LHCN-M2 (cell line): ENCODE measurements at places on chromosomes 1 and 21. TPM values are rescaled to one million over a fixed set of nuclear protein-coding genes. Genes with fewer than 3 reads are reported as not detected.

RNF11 gene
- 99.9 and 111 TPM in 2 replicates for total RNA-seq

AMY2A gene
- total RNA-seq = not detected in 2 replicates

LDLRAD1 gene
- not detected in 2 replicates for total RNA-seq

- peak; percentile 82 for DNase-seq
Measured at GRCh38 chr1:108831225-108831624, 25.7 kb downstream of the AKNAD1 start.

GRCh38 chr1:109493227-109493626 is 667 bp upstream of the CYB561D1 start:
- no peak for DNase-seq

DNA sequence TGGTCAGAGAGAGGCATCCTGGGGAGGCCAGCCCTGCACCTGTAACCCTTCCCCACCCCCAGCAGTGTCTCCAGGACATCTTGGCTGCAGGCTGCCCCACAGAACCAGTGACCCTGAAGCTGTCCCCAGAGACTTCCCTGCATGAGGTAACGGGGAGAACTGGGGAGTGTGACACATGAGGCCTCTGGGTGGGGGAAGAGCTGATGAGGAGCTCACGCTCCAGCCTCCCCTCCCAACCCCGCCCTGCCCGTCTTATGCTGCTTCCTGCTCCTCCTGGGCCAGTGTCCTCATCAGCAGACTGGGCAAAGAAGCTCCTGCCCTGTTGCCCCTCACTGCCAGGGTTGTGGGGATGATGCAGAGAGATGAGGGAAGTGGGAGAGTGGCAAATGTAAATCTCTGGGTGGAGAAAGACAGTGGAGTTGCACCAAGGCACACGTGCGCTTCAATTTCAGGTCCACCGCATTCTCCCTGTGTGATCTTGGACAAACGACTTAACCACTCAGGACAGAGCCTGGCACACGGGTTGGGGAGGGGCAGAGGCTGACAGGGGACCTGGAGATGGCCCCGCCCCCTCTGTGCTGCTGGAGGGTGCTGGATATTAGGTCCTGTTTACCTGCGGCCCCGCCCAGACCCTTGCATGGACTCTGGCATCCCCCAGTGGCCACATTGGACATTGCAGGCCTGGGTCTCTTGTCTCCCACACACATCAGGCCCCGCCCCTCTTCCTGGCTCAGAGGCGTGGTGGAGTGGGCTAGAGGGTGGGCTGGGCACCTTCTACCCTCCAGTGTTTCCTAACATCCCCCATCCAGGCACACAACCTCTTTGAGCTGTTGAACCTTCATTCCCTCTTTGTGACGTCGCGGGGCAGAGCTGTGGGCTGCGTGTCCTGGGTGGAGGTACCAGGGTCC is 12.3 kb downstream of the CLCNKB start:
- peak; percentile 51 for DNase-seq

DNA sequence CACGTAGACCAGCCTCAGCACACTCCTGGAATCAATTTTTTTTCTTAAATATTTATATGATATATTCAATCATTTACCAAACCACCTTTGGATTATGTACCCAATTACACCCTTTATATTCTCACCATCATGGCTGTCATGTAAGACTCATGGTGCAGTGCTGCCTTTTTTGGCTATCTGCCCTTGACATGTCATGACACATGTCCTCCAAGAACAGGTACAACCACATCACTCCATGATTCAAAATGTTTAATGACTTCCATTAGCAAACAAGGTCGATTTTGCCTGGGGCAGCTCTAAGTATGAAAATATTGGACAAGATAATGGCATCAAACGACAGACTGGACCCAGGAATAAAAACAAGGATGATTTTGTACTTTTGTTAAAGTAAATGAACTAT is 861.1 kb upstream of the ADAMTS5 start:
- DNase-seq = no peak

DNA sequence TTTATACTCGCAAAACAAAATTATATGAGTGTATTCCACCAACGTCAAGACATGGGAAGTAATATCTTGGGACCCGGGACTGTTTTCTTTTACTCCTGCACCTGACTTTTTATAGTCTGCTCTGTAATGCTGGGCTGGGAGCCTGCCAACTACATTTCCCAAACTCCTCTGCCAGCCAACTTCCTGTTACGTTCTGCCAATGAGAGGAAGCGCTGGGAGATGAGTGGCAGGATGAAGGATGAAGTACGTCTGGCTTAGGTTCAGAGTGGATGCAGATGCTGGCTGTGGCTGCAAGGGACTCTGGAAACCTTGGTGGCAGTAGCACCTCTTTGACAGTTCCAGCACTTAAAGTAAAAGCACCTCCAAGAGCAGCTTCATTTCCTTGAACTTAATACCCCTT is 59.6 kb downstream of the USP24 start:
- no peak for DNase-seq

DNA sequence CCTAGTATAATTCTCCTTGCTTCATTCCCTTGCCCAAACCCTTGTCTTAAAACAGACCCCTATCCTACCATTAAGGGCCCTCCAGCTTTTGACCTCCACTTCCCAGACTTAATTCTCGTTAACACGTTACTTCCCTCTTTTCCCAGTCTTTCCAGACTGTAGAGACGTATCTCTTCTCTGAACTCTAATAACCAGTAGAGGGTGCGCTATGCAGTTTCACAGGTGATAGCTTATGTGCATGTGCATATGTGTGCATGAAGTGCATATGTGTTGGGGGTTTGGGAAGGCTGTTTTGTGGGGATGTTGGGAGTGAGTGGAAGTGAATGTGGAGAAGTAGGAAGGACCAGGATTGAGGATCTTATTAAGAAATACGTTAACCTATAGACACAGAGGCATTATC is 78.1 kb upstream of the CCDC190 start:
- no peak for DNase-seq

DNA sequence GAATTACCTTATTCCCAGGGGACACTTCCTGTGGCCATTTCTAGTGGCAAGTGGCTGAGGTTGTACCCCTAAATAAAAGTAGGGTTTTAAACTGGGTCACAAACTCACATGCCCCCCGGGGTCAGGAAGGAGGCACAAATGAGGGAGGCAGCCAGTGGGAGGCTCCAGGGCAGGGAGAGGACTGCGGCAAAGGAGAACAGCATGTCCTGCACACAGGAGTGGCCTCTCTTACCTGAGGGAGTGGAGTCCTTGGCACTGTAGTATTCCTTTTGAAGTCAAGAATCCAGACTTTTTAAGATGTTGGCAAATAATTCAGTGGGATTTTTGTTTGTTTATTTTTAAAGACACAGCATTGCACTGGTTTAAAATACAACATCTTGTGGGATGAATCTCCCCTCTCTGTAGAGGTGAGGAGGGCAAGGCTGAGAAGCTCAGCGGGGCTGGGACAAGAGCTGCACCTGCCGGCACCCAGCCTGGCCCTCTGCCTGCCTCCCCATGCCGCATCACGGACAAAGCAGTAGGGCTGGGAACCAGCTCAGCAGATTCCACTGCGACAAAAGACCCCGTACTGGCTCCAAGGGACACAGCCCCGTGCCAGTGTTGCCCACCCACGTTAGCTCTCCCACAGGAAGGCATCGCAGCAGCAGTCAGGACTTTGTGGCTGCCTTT is 22.2 kb downstream of the SPSB1 start:
- no peak for DNase-seq

- no peak for DNase-seq
Measured at GRCh38 chr1:77100875-77101274, 118.4 kb downstream of the PIGK start.

- no peak for DNase-seq
Measured at GRCh38 chr21:43278766-43279577, 110.2 kb downstream of the CRYAA start.

- no peak for DNase-seq
Measured at GRCh38 chr1:3323021-3323795, 131.3 kb upstream of the ARHGEF16 start.

- no peak for DNase-seq
Measured at GRCh38 chr1:224851848-224852261, 77.6 kb upstream of the DNAH14 start.

DNA sequence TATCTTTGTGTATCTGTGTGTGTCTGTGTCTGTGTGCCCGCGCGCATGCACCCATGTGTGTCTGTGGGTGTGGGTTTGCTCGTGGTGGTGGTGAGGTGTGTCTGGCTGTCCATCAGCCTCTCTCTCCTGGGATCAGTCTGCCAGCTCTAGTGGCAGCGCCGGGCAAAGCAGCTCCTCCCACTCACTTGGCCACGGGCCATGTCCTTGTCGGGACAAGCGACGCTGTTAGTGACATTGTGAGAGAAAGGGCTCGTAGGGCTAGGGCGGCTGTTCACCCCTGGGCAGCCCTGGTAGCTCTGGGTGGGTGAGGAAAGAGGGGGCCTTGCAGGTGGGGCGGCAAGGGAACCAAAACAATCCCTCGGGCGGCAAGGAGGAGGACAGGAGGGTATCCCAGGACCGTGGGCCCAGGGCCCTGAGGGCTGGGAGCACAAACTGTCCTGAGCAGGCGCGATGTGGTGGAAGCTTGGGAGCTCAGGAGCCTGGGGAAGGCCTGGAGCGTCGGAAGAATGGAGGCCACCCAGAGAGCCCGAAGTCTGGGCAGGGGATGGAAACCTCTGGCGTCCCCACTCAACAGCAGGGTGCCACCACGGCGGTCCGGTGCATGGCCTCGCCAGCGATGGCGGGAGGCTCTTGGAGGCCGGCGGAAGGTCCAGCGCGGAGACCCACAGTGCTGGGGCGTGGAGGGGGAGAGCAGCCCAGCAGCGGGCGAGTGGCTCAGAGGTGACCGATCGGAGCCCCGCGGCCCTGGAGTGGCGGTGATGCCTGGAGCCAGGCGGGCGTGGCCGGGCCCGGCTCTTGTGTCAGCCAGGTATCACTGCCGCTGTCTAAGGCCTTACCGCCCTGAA is 140.5 kb downstream of the LIPI start:
- DNase-seq = no peak

GRCh38 chr1:90356101-90356500 is 361.0 kb downstream of the BARHL2 start:
- DNase-seq = no peak

DNA sequence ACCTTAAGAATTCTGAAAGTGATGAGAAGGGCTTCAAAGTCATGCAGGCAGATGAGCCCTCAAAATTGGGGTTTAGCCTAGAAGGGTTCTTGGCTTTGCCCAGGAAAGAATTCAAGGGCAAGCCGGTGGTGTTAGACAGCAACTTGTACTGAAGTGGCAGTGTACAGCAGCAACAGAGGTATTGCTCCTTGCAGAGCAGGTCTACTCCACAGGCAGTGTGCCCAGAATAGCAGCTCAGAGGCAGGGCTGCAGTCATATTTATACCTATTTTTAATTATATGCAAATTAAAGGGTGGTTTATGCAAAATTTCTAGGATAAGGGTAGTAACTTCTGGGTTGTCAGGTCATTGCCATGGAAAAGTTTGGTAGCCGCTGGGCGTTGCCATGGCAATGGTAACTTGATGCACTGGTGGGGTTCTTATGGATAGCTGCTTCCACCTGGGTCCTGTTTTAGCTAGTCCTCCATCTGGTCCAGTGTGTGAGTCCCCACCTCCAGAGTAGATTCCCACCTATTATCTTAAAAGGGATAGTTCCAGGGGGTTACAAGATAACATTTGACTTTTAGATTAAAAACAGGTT is 57.9 kb upstream of the CR2 start:
- DNase-seq = no peak

DNA sequence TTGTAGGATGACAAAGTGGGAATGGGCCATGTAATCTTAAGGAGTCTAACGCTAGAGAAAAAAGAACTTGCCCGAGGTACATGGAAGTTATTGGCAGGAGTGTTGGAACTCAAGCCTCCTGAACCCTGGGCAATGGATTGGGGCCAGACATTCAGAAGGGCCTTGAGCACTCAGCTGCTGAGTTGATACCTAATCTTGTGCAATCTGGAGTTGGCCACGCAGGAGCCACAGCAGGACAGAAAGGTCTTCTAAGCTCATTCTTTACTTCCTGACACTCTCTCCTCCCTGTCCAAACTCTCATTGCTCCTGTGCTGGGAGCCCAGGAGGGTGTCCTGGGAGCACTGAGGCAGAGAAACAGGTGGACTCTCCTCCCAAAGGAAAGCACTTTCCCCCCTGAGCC is 25.1 kb upstream of the CSF1 start:
- no peak for DNase-seq

DNA sequence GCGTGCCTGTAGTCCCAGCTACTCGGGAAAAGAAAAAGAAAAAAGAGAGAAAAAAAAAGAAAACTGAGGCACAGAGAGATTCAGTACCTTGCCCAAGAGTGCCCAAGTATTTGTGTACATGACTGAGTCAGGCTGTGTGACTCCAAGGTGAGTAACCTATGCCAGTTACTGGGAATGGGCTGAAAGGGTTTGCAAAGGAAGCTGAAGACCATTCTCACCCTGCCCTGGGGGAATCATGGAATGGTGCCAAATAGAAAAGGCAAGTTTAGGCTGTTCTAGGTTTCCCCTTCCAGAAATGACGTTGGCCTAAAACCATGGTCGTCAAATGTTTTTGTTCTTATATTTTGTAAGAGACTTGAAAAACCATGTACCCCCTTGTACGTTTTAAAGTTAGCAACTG is 37.9 kb upstream of the LRIG2 start:
- DNase-seq = no peak

DNA sequence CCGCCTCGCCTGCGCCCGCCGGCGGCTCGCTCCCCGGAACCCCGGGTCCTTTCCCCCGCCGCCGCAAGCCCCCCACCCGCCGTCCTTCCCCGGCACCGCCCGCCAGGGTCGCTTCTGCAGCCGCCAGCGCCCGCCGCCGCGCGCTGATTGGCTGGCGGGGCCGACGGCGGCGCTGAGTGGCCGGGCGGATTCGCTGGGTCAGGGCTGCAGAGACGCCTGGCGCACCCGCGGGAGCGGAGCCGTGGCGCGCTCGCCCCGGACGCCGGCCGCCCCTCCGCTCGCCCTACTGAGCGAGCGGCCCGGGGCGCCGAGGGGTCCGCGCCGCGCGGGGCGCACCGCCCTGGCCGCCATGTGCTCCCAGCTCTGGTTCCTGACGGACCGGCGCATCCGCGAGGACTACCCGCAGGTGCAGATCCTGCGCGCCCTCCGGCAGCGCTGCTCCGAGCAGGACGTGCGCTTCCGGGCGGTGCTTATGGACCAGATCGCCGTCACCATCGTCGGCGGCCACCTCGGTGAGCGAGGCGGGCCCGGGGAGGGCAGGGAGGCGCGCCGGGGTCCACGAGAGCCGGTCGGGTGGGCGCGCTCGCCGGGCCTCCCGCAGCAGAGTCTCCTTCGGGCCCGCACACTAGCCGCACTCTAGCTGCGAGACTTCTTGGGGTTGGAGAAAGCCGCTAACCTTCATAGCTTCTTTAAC is at the start of gene RIMKLA:
RIMKLA (plus strand) TSS at position 207 of the 694 bp plus-strand sequence; CDS start at position 350, 143 bp downstream.
- DNase-seq = no peak
